ENCODE measurements at places on chromosomes 12 and 14. TPM values are rescaled to one million over a fixed set of nuclear protein-coding genes. Genes with fewer than 3 reads are reported as not detected.

Gene GNB3
- 4.3 TPM for total RNA-seq

DNA sequence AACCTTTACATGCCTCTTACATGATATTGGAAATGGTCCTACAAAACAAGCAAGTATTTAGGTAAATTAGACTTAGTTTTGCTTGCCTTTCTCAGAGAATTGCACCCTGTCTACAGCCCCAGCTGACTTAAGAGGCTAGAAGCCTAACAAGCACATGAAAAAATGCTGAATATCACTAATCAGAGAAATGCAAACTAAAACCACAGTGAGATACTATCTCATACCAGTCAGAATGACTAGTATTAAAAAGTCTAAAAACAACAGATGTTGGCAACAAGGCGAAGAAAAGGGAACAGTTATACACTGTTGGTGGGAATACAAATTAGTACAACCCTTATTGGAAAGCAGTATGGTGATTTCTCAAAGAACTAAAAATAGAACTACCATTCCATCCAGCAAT lies 103.8 kb downstream of the EGLN3 start:
- DNase-seq, result no peak

DNA sequence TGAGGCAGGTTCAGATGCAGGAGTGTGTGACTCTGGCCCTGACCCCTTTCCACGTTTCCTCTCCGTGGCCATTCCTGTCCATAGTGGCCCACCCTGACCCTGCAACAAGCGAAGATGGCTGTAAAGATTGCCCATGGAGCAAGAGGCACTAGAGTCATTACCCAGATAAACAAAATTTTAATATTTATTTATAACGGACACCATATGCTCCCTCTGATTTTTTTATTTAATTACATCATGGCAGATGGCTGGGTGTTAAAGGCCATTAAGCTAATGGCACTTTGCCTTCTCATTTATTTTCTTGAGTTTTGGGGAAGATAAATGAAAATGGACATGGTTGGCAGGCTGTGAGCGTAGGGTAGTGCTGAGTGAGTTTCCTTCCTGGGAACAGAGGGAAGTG lies 58.7 kb downstream of the WSCD2 start:
- DNase-seq, result no peak

Gene COCH
- 0.38 TPM for total RNA-seq
